Spleen (tissue), 13 donors: ENCODE measurements at places on chromosomes 3 and 15.

- H3K4me1 ChIP-seq, result no peaks in the 10 kb centered on the region
- H3K27ac ChIP-seq, result no peak overlapping the region
- DNase-seq, result no peak
- H3K4me3 ChIP-seq, result no peak overlapping the region
Measured at GRCh38 chr3:10986592-10986991, 6.0 kb upstream of the SLC6A1 start.

DNA sequence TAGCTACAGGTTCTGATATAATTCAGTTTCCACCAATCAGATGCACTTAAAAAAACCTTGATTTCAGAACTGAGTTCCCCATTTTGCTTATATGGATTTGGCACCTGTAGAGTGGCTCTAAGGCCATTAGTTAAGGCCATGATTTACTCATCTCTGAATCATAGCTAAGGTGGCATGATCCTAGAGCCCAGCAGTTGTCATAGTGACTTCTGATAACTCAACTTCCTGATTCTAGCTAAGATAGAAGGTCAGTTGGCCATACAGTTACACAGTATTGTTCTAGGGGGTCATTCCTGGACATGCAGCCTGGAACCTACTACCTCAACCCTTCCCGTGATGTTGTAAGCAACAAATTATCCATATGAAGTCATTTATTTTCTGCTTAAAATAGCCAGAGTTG is 15.9 kb upstream of the TMEM87A start:
- H3K27ac ChIP-seq, result no peak overlapping the region
- H3K4me1 ChIP-seq, result no peaks in the 10 kb centered on the region
- DNase-seq, result no peak
- H3K4me3 ChIP-seq, result no peak overlapping the region
- peaks cover 92% of the 10 kb centered on the region for H3K36me3 ChIP-seq

GRCh38 chr3:22265403-22265802 is 514.4 kb upstream of the ZNF385D start:
- DNase-seq, result no peak
- H3K27ac ChIP-seq, result no peak overlapping the region
- no peaks in the 10 kb centered on the region for H3K4me1 ChIP-seq
- H3K36me3 ChIP-seq, result no peaks in the 10 kb centered on the region

DNA sequence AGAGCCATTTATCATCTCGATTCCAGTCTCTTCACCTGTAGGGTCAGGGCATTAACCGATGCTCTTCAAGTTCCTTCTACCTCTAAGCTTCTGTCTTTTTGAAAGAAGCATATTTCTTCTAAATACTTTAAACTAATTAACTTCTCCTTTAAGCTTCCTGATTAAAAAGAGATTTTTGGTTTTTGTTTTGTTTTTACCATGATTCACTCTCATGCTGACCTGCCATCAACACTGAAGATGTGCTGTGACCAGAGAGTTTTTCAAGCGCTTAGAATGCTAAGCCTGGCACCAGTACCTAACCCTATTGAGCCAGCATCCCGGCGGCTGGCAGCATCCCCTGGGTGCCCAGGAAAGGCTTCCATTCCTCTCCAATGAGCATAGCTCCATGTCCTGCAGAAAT is 89.3 kb downstream of the FOXP1 start:
- DNase-seq, result no peak
- no peaks in the 10 kb centered on the region for H3K27me3 ChIP-seq
- peaks cover 91% of the 10 kb centered on the region for H3K4me1 ChIP-seq

DNA sequence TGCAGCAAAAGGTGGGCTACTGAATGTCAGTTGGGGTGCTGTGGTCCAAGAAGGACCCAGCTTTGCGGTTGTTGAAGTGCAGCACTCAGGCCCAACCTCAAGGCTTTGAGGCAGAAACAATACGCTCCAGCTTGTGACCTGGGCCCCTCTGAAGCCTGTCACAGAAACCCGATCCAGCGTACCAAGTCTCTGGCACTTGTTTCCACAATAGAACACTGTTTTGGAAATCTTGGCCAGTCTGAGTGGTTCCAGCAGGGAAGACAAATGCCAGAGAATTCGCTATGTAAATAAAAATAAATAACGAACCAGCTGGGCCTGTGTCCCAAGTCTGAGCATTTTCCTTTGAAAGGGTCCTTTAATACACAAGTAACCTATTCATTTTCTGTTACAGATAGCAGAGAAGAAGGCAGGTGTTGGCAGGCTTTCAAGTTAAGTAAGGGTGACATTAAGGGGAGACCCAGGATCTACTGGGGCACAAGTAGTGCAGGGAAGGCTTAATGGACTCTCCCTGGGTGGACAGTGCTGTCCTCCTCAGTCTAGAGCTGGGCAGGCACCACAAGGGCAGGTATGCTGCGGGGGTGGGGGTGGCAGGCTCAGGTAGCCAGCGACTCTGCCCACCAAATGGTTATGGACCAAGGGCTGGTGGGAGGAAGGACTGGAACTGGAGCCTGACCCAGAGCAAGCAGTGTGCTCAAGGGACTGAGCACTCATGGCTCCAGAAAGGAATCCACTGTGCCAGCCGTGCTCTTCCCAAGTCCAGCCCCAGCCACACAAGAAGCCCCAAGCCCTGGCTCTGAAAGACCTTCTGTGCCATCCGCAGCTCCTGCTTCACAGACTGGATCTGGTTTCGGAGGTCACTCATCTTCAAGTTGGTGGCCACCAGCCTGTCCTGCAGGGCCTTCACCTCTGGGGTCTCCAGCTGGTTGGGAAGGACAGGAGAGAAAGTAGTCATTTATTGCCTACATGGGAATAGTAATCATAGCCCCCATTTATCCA is 26.3 kb downstream of the CCDC13 start:
- DNase-seq, result no peak
- H3K4me1 ChIP-seq, result no peaks in the 10 kb centered on the region
- H3K36me3 ChIP-seq, result no peaks in the 10 kb centered on the region
- no peak overlapping the region for H3K27ac ChIP-seq
- no peaks in the 10 kb centered on the region for H3K27me3 ChIP-seq
- no peak overlapping the region for H3K4me3 ChIP-seq

GRCh38 chr3:129892857-129893580 is 492 bp downstream of the TMCC1 start:
- peak overlapping the region; percentile 97 for H3K27ac ChIP-seq
- peaks cover 60% of the 10 kb centered on the region for H3K4me1 ChIP-seq
- H3K27me3 ChIP-seq, result no peaks in the 10 kb centered on the region

DNA sequence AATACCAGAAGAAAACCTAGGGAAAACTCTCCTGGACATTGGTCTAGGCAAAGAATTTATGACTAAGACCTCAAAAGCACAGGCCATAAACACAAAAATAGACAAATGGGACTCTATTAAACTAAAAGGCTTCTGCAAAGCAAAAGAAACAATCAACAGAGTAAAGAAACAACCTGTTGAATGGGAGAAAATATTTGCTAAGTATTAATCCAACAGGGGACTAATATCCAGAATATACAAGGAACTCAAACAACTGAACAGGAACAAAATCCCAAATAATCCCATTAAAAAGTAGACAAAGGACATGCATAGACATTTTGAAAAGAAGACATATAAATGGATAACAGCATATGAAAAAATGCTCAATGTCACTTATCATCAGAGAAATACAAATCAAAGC is 6.9 kb upstream of the ACVR2B start:
- H3K27me3 ChIP-seq, result no peaks in the 10 kb centered on the region
- H3K4me3 ChIP-seq, result no peak overlapping the region
- H3K36me3 ChIP-seq, result no peaks in the 10 kb centered on the region
- no peaks in the 10 kb centered on the region for H3K4me1 ChIP-seq

DNA sequence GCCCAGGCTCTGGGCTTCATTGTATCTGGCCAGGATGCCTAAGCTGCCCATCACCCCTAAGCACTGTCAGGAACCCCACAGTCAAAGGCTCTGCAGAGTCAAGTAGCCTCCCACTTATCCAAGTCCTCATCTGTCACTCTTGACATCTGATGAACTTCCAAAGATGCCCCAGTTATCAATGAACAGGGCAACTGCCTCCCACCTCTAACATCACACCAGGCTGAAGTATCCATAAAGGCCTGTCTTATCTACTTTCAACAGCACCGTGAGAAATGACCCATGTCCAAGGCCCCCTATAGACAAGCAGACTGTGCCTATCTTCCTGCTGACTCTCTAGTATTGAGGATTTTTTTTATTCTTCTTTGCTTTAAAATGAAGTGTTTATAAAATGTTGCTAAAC is 56.4 kb downstream of the TRIM69 start:
- H3K4me1 ChIP-seq, result no peaks in the 10 kb centered on the region
- no peaks in the 10 kb centered on the region for H3K36me3 ChIP-seq
- no peaks in the 10 kb centered on the region for H3K27me3 ChIP-seq
- H3K4me3 ChIP-seq, result no peak overlapping the region
- no peak for DNase-seq
- H3K27ac ChIP-seq, result no peak overlapping the region

DNA sequence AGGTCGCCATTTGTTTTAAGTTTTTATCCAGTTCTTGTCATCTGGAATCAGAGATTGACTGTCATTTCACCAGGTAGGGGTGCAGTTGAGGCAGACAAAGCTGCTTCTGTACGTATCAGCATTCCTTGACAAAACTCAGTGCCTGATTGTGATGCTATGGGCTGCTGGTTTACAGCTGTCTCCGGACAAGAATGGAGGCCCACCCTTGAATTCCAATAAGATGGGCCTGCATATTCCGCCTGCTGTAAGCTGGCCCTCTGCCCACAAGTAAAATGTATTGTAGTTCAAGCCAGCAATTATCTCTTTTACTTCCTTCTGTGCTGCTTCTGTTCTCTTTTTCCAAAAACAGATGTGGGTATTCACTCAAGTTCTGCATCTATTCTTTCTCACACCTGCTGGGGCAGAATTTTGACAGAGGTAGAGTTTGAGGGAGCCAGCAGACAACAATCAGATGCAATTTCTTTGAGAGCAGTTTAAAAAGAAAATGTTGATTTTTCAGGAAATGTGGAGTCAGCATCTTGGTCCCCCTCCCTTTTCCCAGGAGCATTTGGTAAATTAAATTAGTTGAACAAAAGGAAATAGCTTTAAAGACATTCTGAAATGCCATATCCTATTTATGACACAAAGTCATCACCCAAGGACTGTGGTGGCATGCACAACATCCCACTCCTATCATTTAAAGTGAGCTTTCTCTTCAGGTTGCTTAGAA is 53.5 kb downstream of the IQCH start:
- no peak overlapping the region for H3K27ac ChIP-seq
- H3K4me3 ChIP-seq, result no peak overlapping the region
- no peak for DNase-seq
- no peaks in the 10 kb centered on the region for H3K4me1 ChIP-seq

GRCh38 chr15:91196768-91197167 is 96.7 kb downstream of the SV2B start:
- no peaks in the 10 kb centered on the region for H3K27me3 ChIP-seq
- no peak overlapping the region for H3K4me3 ChIP-seq

- no peak overlapping the region for H3K27ac ChIP-seq
- no peak for DNase-seq
- no peaks in the 10 kb centered on the region for H3K27me3 ChIP-seq
- H3K4me3 ChIP-seq, result no peak overlapping the region
- H3K4me1 ChIP-seq, result peaks cover 4% of the 10 kb centered on the region
Measured at GRCh38 chr3:132626955-132627354, 29.9 kb downstream of the ACKR4 start.

DNA sequence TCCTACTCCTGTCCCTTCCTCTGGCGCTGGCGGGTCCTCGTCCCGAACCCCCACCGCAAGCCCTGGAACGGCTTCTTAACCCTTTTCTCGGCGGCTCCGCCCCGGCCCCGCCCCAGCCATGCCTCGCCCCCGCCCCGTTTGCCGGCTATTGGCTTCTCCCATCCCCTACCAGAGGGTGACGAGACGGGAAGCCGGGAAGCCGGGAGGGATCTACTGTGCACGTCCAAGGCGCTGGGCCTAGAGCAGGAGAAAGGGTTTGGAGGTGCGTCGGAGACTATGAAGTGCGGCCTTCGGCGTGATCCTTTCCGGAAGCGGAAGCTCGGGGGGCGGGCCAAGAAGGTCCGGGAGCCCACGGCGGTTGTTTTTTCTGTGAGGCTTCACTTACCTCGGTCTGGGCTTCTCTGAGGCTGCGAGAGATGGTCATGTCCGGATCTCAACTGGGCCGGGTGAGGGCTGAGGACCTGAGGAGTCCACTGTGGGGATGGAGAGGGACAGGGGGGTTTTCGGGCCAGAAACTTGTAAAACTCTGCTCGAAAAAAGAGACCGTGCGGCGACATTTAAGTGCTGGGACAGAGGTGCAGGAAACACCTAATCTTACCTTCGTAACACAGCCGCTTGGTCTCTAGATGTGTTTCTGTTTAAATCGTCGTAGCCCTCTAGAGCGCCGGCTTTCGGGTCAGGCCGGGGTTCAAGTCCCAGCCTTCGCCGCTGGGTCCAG is 21.4 kb downstream of the ROPN1B start:
- H3K27me3 ChIP-seq, result no peaks in the 10 kb centered on the region
- no peaks in the 10 kb centered on the region for H3K36me3 ChIP-seq
- peak overlapping the region; percentile 54 for H3K4me3 ChIP-seq

GRCh38 chr15:100033140-100033857 is 300.1 kb upstream of the LYSMD4 start:
- H3K27ac ChIP-seq, result no peak overlapping the region
- no peak overlapping the region for H3K4me3 ChIP-seq
- no peaks in the 10 kb centered on the region for H3K36me3 ChIP-seq
- no peaks in the 10 kb centered on the region for H3K27me3 ChIP-seq

DNA sequence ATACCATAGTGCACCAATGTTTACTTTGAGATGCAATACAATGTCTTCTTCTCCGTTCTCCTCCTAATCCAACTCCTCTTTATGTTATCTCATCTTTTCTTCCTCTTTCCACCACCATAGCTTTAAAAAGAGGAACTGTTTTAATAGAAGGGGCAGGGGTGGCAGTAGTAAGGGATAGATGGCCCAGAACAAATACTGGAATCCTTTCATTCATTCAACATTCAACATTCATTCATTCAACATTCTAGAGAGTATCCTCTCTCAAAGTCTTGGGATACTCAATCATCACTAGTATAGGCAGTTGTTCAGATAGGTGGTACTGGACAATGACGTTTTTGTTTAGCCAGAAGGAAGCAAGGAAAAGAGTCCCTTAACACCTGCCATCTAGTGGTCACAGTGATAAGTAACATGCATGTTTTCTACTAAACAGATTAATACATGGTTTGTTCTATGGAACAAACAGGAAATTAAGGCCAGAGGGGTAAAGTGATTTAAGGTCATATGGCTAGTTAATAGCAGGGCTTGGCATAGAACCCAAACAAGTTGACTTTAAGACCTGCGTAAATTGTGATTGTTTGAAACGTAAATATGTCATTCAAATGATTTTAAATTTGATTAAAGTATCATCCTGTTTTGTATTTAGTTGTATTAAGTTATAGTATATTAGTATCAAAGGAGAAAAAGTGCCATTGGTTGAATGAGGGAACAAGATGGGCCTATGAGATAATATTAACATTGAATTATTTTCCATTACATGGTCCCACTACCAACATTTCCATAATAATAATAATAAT is 26.9 kb upstream of the EHHADH start:
- DNase-seq, result no peak
- H3K36me3 ChIP-seq, result no peaks in the 10 kb centered on the region
- H3K27ac ChIP-seq, result no peak overlapping the region
- peaks cover 10% of the 10 kb centered on the region for H3K27me3 ChIP-seq
- no peak overlapping the region for H3K4me3 ChIP-seq

GRCh38 chr15:96171853-96172296 is 158.6 kb upstream of the NR2F2 start:
- no peaks in the 10 kb centered on the region for H3K4me1 ChIP-seq
- no peaks in the 10 kb centered on the region for H3K36me3 ChIP-seq
- no peak overlapping the region for H3K27ac ChIP-seq
- no peak overlapping the region for H3K4me3 ChIP-seq
